Inflammatory macrophage treated with lipopolysaccharide for 1 hour (primary cell): ENCODE measurements at places on chromosomes 13 and 19.

- DNase-seq = no peak
Observed at GRCh38 chr13:28564030-28564429, 69.1 kb upstream of the FLT1 start.

DNA sequence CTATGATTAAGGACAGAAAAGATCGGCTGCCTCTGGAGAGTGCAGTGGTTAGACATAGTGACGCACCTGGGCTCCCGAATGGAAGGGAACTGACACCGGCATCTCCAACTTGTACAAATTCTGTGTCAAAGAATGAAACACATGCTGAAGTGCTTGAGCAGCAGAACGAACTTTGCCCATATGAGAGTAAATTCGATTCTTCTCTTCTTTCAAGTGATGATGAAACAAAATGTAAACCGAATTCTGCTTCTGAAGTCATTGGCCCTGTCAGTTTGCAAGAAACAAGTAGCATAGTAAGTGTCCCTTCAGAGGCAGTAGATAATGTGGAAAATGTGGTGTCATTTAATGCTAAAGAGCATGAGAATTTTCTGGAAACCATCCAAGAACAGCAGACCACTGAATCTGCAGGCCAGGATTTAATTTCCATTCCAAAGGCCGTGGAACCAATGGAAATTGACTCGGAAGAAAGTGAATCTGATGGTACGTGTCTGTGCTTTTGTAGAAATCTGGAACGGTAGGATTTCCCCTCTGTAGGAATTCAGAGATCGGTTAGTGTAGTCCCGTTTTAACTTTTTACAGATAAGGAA lies 16.9 kb downstream of the ERCC5 start:
- DNase-seq = no peak

GRCh38 chr13:66556306-66556705 lies 673.8 kb downstream of the PCDH9 start:
- DNase-seq = no peak

DNA sequence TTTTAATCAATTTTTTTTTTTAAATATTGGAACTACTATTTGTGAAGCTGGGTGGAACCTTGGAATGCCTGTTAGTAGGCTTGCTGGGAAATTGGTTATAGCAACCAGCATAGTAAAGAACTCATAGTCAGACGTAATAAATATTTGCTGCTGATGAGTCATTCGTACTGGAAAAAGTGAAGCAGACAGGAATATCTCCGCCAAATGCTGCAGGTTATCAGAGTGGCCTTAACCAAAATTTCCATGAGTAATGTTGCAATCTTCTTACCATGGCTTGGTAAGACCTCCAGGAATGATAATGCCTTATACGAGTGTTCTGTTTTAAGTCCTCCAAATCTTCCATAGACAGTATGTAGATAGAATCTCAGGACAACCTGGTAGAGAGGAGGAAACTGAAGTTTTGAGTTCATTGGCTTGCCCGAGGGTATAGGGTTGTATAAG lies 34.2 kb downstream of the MBNL2 start:
- no peak for DNase-seq

GRCh38 chr13:27826379-27827353 lies 34.4 kb downstream of the GSX1 start:
- peak; percentile 61 for DNase-seq

DNA sequence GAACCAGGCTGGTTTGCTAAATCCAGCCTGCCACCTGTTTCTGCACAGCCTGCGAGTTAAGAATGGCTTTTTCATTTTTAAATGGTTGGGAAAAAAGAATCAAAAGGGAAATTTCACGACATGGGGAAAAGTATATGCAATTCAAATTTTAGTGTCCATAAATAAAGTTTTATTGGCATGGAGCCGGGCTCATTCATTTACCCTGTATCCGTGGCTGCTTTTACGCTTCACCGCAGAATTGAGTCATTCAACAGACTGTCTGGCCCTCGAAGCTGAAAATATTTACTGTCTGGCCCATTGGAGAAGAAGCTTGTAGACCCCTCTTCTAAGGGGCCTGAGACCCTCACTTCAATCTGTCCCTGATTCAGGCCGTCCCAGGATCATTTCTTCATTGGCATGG lies 26.1 kb downstream of the IER2 start:
- no peak for DNase-seq

- DNase-seq = no peak
Observed at GRCh38 chr13:105345131-105345530, 1190.3 kb downstream of the EFNB2 start.

DNA sequence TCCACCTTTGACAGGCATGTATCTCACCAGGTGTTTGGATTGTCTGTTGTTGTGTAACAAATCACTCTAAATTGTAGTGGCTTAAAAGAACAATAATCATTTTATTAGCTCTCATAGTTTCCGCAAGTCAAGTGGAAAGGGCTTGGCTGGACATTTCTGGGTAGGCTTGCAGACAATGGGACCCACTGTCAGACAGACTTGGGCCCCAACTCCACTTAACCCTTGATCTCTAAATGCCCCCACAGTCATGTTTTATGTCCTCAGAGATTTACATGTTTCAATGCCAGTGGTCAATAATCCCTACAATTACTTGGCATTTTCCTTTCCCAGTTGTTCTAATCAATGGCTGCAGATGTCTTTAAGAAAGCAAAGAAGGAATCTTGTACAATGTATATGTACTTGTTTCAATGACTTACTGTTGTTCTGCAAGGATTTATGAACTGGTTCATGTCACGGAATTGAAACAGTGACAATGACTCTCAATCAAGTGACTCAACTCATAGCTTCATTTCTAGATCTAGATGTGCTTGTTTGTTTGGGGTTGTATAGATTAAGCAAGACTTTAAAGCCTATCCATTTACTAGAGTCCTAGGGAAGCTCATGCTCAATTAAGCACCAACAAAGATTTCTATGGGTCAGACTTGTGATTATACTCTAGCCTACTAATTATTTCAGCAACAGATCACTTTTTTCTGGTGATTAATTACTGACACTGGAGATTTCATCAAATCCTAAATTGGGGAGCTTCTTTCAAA lies 510.1 kb upstream of the NBEA start:
- no peak for DNase-seq

GRCh38 chr13:41660411-41660810 lies 203.1 kb downstream of the RGCC start:
- no peak for DNase-seq

- no peak for DNase-seq
Observed at GRCh38 chr13:52651897-52652195, 790 bp upstream of the SUGT1 start.

DNA sequence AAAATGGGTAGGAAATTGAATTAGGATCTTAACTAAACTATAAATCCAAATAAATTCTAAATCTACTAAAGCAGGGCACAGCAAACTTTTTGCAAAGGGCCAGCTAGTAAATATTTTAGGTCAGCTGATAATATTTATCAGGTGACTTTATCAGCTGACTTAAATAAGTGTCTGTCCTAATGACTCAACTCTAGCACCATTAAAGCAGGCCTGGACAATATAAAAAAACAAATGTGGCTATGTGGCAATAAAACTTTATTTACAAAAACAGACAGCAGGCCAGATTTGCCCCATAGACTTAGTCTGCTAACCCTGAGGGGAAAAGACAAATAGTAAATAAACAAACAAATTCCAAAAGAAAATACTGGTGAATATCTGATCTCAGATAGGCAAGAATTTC lies 27.7 kb upstream of the DOCK9 start:
- DNase-seq = no peak

DNA sequence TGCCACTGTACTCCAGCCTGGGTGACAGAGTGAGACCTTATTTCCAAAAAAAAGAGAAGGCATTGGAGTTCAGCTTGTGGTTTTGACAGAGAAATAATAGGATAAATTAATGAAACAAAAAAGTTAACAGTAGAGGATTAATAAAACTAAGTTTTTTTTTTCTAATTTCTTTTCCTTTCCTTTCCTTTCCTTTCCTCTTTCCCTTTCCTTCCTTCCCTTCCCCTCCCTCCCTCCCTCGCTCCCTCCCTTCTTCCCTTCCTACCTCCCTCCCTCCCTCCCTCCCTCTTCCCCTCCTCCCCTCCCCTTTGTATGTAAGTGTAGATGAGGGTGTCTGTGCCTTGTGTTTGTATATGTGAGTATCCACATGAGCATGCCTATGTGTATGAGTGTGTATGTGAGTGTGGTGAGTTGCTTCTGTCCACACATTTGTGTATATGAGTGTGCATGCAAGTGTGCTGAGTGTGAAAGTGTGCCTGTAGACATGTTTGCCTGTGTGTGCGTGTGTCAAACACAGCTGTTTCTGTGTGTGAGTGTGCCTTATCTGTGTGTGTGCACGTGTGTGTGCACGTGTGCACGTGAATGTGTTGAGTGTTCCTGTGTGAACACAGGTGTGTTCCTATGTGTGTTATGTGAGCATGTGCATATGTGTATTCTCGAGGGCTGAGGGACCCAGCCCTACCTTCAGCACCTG lies 12.5 kb upstream of the MZF1 start:
- no peak for DNase-seq

DNA sequence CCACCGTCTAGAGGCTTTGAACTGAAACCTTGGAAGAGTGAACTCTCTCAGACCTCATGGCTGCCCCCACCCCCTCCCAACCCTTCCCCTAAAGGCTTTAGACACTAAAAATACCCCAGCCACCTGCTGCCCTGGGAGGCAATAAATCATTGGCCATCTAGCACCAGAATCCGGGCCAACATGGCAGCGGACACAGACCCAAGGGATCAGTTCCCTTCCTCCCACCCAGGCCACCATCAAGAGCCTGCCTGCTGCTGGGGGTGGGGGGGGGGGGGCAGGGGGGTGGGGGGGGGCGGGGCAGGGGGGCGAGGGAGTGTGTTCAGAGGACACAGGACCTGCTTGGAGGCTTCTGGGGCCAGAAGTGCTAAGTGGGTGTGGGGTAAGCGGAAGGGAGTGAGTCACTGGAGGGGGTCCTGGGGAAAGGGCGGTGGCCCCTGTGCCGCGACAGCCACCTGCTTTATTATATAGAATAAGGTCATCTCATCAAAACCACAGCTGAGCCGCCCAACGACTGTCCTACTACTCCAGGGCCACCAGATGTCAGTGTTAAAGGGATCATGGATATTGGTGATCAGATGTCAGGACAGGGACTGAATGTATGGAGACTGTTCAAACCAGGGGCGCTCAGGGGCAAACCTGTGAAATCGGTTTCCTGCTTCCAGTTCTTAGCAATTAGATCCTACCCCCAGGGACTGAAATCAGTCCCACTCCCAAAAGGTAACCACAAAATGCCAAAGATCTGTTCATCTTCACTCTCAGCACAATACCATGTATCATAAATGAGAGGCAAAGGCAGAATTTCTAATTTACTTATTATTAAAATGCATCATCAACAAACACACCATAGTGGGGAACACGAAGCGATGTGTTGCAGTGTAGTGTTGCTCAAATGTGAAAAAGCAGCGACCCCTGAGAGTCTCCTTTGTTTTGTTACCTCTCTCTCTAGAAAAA lies 24.3 kb downstream of the ARL11 start:
- DNase-seq = peak; percentile 35

DNA sequence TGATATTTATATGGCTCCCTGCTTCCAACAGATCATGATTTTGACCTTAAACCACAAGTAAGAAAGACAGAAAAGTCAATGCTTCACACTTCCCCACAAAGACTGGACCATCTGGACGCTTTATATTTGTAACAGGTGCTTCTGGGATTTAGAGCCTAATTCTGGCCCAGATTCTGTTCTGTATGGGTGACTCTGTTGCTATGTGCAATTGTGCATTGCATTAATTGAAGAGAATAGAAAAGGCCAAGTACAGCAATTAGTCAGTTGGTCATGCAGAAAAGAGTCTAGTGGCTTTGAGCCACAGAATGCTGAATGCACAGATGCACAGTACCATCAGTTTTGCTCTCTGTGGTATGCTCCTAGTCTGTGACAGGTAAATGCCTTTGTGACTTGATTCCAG lies 657.4 kb upstream of the ATXN8OS start:
- DNase-seq = no peak

GRCh38 chr19:10372690-10373089 lies 7.7 kb downstream of the TYK2 start:
- peak; percentile 73 for DNase-seq

DNA sequence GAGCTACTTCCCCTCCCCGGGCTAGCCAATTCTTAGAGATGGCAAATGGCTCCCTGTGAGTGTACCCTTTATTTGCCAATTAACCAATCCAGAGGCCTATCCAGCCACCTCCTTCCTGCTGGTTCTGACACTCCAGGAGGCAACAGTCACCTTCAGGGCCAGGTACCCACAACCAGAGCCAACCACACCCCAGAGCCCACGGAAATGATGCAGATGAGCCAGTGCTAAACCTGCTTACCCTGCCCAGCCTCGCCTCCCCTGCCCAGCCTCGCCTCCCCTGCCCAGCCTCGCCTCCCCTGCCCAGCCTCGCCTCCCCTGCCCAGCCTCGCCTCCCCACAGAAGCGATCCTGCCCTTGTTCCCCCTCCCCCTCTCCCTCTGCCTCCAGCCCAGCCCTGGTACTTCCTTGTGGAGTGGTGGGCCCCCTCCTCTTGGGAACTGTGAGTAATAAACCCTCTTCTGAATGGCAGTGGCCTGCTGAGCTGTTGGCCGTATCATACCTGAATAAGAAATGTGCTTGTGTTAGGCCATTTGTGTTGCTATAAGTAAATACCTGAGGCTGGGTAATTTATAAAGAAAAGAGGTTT lies 173.8 kb upstream of the RNF113B start:
- no peak for DNase-seq

DNA sequence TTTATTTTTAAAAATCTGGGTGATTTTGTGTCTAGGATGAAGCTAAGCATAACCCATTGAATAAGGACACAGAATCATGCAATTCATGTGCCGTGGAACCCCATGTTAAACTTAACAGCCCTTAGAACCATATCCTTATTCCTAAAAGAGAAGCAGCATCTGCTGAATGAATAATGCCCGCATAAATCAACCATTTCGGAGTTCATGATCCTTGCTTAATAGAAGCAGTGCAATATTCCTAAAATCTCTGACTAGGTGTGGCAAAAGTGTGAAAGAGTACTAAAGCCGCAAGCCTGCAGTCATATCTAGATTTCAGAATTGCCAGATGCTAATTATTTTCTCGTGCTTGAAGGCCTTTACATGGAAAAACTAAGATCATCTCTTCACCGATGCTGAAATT lies 33.6 kb upstream of the ARGLU1 start:
- DNase-seq = no peak

GRCh38 chr13:33286128-33286527 lies 573 bp upstream of the STARD13 start:
- DNase-seq = no peak

DNA sequence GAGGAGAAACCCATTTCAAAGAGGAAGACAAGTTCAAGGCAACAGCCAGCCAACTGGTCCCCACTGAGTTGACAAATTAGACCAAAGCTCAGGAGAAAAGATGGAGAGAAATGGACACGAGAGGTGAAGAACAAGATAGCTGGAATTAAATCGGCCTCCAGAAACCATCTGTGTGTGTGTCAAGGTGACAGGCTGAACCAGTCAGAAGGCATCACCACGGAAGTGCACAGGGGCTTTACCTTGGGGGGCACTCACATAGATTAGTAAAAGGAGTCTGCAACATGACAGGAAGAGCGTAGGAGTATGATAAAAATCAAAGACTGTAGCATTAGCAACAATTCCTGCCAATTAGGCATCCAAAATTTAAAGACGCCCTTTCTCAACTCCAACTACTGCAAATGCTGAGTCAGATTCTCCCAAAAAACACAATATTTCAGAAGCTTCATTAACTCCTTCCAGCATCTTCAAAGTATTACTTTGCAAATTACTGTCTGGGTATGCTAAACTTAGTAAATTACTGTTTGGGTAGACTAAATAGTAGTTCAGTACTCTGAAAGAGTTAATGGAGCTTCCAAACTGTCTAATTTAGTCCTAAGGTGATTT lies 66.2 kb downstream of the FOXO1 start:
- no peak for DNase-seq
